Activated naive CD8-positive, alpha-beta T cell treated with anti-CD3 and anti-CD28 coated beads for 36 hours (primary cell): ENCODE measurements at places on chromosomes 12 and 14.

DNA sequence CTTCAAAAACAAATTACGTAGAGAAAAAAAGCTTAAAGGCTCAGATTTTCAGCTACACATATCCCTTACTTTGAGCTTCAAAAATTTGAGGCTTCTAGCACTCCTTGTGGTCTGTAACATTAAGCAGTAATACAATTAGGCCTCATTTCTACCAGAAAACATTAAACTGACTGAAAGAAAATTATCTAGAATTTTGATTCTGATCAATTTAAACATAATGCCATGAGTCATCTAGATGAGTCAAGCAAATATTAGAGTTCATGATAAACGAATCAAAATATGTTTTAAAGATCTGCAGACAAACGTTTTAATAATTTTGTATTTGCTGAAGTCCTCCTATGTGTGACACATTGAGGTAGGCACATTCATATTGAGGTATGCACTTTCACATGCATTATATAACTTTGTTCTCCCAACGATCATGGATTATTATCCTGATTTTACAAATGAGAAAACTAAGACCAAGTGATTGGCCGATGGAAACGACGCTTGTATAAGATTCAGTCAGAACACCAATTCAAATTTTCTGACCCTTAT lies 4.3 kb downstream of the OSBPL8 start:
- DNase-seq = no peak

GRCh38 chr12:51771008-51771407 lies 77.5 kb downstream of the FIGNL2 start:
- DNase-seq = no peak

GRCh38 chr12:18165422-18165871 lies 75.5 kb upstream of the RERGL start:
- no peak for DNase-seq

- DNase-seq = no peak
Measured at GRCh38 chr12:70577283-70577634, 60.0 kb downstream of the PTPRB start.

- DNase-seq = no peak
Measured at GRCh38 chr12:31853977-31854376, 105.2 kb upstream of the RESF1 start.

DNA sequence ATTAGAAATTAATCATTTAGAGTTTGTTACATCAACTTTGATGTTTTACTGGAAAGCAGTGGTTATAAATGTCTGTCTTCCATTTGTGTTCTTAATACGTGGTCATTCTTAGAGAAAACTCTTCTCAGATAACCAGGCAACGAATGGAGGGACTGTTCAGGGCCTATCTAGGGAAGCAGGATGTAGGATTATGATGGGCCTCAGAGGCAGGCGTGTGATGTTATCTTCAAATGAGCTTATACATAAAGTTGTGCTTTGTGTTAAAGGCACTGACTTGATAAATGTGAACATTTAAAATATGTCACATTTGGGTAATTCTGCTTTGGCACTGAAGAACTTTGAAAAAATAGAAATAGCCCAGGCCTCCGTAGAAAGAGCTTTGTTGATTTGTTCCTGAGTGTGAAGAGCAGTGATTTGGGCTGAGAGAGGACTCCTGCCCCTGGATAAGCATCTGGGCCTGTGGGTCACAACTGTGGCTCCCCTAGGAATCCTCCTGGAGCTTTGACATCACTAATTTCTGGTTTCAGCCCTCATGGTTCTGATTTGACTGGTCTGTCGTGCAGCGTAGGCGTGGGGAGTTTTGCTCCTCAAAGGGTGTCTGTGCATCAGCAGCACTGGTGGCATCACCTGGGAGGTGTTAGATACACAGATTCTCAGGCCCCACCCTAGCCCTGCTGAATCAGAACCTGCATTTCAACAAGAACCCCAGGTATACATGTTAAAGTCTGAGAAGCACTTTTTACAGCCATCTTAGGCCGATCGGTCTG lies 55.4 kb downstream of the SAMD4A start:
- peak; percentile 55 for DNase-seq

GRCh38 chr12:106195621-106196027 lies 52.2 kb downstream of the CKAP4 start:
- DNase-seq = no peak

DNA sequence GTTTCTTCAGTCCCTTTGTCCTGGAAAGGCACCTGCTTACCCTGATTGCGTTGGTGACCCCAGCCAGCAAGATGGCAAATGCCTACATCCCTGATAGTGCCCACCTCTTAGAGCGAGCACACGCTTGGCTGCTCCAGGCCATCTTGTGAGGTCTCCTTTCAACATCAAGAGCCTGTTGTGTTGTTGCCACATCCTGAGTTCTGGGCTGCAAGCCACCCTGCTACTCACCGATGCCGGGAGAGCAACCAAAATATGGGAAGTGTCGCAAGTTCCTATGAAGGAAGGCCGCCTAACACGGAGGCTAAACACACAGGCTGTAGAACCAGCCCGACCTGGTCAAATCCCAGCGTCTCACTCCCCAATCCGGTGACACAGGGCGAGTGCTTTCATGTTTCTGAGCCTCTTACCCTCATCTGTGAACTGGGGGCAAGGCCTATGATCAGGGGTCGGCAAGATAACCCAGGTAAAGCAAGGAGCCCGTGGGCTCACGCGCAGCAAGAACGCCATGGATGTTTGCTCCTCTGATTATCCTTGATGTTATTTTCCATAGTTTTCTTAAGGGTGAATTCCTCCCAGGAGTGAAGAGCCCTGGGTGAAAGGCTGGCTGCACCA lies 98.4 kb downstream of the LGMN start:
- DNase-seq = no peak

DNA sequence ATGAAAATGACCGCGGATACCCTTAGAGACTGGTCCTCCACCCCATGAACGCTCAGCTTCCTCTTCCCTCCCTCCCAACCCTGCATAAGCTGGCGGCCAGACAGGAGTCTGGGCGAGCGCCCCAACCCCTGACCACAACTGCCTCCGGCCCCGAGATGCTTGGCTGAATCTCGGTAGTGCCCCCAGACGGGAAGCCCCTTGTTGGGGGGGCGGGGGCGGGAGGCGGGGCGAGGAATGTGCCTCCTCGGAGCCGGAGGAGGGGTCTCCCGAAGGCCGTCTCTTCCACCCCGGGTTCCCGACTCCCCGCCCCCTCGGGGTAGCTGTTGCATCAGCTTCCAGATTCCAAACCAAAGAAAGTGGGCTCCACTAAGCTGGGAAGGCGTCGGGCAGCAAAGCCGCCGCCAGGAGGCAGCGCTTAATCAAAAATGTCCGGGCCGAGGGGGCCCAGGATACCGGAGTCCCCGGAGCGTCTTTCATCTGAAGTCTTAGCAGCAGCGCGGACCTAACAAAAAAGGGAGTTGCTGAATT lies 7.1 kb upstream of the MRPL52 start:
- DNase-seq = peak; percentile 72

DNA sequence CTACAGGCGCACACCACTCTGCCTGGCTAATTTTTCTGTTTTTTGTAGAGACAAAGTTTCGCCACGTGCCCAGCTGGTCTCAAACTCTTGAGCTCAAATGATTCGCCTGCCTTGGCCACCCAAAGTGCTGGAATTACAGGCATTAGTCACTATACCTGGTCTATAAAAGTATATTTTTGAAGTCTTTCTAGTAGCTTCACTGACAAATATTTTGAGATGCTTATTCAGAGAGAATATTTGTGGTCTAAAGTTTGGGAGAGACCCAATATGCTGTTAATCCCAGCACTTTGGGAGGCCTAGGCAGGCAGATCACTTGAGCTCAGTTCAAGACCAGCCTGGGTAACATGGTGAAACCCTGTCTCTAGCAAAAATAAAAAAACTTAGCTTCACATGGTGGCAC lies 22.0 kb upstream of the PPP1R12A start:
- DNase-seq = no peak
